ENCODE measurements at places on chromosomes 4 and X.

- no peak for DNase-seq
These were observed at the start of gene DNASE1L1 for GRCh38 chrX:154409222-154409871. DNASE1L1 (minus strand) TSS chrX:154409254; CDS start chrX:154405568, 3,686 bp downstream.

DNA sequence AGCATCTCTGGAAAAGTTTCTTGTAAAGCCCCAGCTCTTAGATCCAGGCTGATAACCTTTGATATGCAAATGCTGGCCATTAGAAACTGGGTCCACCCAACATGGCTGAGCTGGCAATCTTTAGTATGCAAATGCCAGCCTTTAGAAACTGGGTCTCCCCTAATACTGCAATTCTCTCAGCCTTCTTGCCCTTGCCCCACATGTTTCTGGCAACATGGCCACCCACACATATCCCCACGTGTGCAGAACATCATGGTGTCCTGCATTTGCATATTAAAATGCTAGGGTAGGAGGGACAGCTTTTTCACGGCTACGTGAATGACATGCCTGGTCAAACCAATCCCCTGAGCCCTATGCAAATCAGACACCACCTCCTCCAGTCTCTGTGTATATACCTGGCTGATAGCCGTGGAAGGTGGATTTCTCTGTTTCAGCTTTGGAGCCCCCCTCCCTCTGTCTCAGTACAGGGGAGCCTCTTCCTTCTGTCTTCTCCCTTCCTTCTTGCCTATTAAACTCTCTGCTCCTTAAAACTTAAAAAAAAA lies 344.0 kb upstream of the NWD2 start:
- DNase-seq = no peak

DNA sequence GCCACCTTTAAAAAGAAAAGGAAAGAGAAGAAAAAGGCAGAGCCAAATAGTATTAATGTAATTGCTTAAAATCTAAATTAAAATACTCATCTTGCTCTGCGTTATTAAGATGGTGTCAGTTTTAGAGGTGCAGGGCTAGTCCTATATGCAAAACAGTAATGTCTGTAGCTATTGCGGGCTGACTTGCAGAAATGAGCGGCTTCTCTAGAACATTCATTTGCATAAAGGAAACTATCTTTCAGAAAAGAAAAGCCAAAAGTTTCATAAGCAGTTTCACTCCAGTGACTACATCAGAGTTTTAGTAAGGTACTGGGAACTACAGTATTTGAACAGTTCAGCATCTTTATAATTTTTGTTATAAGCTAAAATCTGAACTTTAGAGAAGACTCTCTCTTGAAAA lies 6.0 kb downstream of the SMAD1 start:
- no peak for DNase-seq

GRCh38 chr4:19850909-19851308 lies 400.8 kb upstream of the SLIT2 start:
- DNase-seq = no peak

DNA sequence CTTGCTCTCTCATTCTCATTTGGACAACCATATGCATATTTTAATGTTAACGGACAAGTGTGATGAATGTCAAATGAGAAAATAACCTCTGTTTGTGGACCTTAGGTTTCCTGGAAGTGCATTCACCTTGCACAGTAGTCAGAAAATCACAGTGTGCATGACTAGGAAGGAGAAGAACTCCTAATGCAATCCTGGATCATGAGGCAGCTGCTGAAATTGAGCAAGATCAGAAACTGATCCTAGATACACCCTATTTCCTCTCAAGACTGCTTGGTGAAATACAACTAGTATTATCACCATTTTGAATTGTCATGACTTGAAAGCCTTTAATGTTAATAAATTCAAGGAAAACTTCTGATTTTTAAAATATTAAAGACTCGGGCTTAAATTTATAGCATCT lies 1148.9 kb downstream of the STIM2 start:
- DNase-seq = no peak

DNA sequence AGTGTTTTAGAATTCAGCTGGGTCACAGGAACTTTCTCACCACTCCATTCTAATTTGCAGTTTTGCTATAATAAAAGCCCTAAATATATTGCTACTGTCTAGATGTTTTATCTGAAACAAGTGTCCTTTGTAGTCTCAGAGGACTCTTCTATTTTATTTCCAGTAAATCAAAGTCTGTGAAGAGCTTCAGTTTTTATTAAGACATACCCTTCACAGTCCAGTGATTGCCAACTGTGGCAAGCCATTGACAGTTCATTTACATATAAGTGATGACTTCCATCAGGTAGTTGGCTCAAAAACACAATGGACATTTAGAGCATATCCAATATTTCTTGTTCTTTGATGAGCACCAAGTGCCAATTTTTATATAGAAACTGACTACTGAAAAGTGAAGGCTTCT lies 466.1 kb downstream of the IQCM start:
- no peak for DNase-seq

GRCh38 chr4:151206241-151207005 lies 70.5 kb upstream of the PRSS48 start:
- no peak for DNase-seq

DNA sequence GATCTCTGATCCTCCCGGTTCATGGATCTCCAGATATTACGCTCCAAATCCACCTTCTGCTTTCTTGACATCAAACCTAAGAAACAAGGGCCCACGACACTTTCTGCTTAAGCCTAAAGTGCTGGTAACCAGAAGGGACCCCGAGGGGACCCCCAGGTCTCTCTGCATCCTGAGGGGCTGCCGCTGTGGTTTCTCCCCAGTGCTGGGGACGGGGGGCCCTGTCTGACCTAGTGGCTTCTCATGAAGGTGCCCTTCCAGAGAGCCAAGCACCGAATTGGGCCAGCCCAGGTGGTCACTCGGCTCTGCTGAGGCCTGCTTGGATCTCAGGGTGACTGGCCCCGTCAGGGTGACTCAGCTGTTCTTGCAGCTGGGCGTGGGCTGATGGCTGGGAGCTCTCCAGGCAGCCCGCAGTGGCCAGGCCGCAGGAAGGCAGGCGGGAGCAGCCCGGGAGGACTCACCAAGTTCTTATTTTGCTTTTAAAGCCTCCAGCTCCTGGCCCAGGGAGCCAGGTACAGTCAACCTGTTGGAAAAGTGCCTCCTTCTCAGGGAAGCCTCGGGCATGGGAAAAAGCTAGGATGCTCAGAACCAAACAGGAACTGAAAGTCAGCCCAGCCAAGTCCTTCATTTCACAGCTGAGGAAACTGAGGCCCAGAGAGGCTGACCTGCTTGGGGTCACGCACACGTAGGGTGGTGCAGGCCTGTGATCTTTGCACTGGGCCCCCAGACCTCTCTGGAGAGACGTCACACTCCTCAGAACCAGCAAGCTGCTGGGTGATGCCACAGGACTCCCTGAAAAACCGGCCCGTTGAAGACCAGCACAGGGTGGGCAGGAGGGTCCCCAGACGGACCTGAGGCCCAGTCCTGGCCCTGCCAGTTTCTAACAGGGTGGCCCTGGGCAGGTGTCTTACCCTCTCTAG lies 16.7 kb downstream of the BLOC1S4 start:
- DNase-seq = peak; percentile 67

DNA sequence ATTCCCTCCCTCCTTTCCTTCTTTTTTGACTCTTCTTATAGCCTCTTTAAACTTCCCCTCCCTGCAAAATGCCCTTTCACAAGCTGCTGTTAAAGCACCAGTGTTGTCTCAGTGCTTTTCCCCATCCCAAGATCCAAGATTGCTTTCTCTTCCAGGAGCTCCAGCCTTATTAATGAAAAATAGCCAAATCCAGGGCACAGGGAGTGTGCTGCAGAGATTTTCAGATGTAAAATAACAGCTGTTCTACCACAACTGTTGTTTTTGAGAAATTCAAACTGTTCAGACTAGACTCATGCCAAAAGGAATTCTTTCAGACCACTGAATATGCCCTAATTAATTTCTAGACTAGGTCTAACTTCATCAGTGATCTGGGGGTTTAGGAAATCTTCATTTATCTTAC lies 47.0 kb upstream of the GPC3 start:
- no peak for DNase-seq

DNA sequence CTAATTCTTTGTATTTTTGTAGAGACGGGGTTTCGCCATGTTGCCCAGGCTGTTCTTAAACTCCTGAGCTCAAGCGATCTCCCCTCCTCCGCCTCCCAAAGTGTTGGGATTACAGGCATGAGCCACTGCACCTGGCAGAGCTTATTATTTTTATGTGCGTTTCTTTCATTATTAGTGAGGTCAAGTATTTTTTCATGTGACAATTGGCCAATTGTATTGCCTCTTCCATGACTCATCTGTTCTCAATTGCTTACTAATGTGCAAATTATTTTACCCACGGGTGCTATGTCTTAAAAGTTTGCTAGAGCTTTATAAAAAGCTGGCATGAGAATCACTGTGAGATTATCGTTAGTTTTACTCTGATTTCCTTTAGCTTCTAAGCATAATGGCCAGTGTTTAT lies 13.0 kb upstream of the ARX start:
- no peak for DNase-seq

- DNase-seq = no peak
These were observed 76.5 kb downstream of the MED28 start for GRCh38 chr4:17690898-17691297.

DNA sequence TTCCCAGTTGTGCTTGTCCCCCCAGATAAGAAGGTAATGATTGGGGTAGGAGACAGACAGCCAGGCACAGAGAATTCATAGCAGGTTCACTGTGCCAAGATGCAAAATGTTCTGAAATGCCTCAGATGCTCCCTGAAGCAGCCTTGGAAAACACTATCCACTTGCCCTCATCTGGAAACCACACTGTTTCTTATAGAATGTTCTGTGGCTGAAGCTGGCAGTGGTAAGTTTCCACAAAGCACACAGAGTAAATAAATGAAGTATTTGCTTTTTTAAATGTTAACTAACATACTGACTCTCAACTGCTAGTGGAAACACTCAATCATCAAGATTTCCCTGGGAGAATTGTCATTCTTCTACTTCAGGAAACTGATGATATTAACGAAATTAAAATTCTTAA lies 311.4 kb downstream of the PRDM5 start:
- no peak for DNase-seq

GRCh38 chr4:52588097-52588496 lies 71.0 kb downstream of the USP46 start:
- DNase-seq = no peak

DNA sequence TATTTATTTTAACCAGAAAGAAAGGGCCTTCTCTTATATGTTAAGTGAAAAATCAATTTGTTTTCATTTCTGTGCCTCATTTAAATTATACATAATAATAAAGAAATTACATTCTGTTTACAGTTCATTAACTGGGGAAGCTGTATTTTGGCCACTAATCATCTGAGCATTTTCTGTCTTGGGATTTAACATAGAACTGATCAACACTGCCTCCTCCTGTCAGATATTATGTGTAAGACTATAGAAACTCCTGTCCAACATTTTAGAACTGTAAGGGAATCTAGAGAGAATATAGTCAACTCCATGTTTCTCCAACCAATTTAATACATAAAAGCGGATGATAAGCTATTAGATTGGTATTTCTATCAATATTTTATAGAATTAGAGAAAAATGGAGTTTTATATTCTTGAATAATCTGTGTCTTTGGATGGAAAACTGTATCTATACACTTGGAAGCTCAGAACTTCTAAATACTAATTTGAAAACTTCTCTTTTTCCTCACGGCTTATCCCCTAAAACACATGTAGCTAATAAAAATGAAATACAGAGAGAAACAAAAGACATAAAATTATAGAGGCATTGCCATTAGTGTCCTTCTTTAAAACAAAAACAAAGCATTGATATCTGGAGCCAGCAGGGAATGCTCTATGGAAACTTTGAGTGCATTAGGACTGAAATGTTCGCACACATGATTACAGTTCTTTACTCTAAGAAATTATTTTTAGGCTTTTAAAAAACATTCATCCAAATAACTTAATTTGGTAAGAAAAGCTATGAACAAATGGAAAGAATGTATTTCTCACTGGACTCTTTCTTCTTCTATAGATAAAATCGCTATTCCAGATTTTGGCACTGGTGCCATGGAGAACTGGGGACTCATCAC lies 33.1 kb downstream of the ENPEP start:
- no peak for DNase-seq

- DNase-seq = no peak
These were observed 16.9 kb upstream of the ARMCX2 start for GRCh38 chrX:101676571-101676970.

- DNase-seq = no peak
These were observed 32.9 kb downstream of the EREG start for GRCh38 chr4:74397748-74398426.

DNA sequence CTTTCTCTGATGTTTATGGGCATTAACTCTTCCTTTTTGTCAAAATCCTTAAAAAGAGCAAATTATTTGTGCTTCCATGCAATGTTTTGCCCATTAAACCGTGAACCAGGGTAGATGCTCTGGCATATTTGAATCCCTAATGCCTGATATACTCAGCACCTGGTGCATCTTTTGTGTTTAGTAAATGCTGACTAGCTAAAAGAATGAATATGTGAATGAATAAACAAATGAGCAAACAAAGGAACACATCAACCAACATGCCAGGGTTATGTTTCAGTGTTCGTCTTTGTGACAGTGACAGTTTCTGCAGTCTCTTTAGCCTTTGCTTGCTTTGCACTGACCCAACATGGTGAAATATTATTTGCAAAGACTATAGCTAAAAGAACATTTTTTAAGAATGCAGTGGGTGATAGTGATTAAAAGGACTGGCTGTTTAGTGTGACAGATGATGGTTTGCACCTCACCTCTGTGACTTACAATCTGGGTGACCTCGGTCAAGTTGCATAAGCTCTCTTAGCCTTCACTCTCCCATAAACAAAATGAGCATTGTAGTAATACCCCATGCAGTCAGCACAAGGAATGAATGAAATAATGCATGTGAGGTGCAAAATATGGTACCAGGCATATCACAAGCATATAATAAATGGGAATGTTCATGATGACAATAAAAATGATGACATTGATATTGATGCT lies 29.5 kb downstream of the SMPX start:
- no peak for DNase-seq

DNA sequence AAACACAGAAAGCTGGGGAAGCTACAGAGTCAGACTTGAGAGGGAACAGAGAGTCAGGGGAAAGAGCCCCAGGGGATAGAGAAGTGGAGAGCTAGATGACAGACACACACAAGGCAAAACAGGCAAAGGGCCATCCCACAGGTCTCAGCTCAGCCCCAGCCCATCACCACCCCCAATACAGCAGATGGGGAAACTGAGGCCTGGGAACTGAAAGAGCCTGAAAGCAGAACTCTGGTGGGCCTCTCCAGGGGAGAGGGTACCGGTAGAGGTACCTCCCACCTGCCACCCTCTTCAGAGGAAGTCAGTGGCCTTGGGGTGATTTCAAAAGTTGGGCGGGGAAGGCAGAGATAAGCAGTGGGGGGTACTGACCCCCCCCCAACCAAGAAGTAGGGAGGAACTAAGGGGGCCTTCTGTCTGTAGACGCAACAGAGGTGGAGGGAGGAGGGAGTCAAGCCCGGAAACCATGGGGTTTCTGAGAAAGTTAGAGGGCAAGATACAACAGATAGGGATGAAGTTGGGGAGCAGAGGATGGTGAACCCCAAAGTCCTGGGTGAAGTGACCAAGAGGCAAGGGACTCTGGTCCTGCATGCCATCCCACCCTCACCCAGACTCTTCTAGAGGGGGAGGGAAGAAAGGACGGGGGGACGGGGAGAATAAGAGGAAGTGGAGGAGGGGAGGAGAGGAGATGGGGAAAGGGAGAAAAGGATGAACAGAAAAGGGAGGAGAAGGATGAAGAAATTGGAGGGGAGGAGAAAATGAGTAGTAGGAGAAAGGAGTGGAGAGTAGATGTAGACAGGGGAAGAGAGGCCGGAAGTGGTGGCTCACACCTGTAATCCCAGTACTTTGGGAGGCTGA lies 3.2 kb downstream of the GATA1 start:
- DNase-seq = no peak

GRCh38 chr4:93779228-93779627 lies 49.3 kb upstream of the ATOH1 start:
- DNase-seq = no peak

All from T47D (cell line).